ENCODE measurements at places on chromosomes 3 and 15.

- DNase-seq: no peak
Observed at GRCh38 chr15:55782901-55783300, 39.9 kb upstream of the PRTG start.

GRCh38 chr15:41564286-41564959 lies 5.4 kb downstream of the TYRO3 start:
- no peak for DNase-seq

- no peak for DNase-seq
Observed at GRCh38 chr3:96860882-96861281, 46.5 kb downstream of the EPHA6 start.

- no peak for DNase-seq
Observed at GRCh38 chr3:100641471-100642032, 32.2 kb downstream of the ADGRG7 start.

DNA sequence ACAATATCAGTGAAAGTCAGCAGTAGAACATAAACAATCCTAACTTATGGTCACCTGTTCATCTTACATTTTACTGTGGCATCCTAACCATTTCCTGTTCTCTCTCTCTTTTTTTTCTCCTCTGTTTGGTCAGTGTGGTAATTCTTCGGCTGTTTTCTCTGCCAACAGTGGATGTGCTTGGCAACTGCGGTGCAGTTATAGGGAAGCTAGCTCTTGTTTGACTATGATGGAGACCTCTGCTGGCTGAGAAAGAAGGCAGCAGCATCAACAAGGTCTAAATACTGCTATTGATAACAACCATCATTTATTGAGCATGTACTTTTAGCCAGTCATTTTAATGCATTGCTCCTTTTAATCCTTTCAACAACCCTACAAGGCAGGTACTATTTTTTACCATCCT lies 723 bp upstream of the DRD3 start:
- peak; percentile 47 for DNase-seq

GRCh38 chr15:56353740-56354139 lies 11.5 kb upstream of the TEX9 start:
- peak; percentile 24 for DNase-seq

DNA sequence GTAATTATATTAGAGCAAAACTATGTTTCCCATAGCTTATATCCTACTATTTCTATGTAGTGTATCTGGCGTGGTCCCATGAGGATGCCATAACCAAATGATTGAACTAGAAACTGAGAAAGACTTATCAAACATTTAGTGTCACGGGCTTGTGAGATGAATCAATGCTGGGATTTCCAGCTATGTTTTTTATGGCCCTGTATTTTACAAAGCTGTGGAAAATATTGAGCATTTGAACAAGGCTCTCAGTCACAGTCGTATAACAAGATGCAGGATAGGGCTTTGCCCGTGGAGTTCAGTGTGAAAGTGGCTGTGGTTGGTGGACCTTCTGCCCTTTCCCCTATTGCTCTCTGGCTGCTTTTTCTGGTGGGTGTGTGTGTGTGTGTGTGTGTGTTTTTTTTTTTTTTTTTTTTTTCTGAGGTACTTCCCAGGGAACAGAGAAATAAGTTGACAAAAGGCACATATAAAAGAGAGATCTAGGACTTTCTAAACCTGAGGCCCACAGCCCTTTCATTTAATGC lies 60.7 kb downstream of the CACNA1D start:
- no peak for DNase-seq

DNA sequence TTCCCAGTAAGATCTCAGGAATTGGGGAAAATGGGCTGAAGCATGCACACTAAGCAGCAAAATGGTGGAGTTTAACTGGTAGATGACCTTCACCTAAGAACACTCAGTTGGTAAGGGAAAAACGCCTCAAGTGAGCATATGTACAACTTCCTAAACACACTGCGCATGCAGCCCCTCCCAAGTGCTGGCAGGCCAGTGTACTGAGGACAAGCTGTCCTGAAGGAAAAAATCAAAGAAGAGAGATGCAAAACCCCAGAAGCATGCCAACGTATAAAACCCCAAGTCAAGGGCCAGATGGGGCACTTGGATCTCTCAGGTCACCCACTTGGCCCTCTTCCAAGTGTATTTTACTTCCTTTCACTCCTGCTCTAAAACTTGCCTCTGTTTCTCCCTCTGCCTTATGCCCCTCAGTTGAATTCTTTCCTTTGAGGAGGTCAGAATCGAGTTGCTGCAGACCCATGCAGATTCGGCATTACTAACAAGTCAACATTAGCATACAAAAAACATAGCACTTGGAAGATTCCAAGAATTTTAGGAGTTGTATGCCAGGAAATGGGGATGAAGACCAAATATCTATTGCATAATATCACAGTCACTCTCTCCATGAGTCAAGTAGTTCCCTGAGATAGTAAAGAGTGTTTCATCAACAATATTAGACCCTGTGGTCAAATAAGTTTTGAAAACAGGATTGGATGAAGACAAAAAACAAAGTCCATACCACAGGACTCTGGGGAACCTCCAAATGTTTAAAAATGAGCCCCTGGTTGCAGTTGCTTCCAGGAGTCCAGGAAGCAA lies 10.8 kb upstream of the FYCO1 start:
- peak; percentile 85 for DNase-seq

DNA sequence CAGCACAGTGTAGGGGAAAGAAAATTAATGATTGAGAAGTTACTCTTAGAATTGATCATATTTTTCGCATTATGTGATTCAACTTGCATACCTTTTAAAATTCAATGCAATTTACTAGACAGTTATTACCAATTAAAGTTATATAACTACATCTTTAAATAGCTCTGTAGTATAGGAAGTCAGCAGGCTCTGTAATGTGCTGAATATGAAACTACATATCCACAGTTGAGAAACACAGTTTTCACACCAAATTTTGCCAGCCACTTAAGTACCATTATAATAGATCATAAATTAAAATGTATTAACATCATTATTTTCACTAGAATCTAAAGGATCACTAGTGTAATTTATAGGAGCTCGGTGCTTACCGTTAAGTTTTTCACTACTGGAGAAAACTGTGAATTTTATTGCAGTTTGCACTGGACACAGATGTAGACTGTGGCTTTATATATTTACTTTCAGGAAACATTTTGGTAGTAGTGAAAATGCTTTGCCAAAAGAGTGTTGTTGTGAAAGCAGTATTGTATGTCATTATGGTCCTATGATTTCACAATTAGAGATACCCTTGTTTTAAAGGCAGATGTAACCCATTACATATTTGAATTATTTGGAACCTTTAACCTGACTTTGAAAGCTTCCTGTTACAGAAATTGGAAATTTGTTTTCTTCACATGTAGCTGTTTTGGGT lies 113.6 kb downstream of the PLCL2 start:
- no peak for DNase-seq

- no peak for DNase-seq
Observed at GRCh38 chr15:81351651-81352050, 22.4 kb downstream of the TMC3 start.

GRCh38 chr15:31745841-31746240 lies 284.5 kb upstream of the CHRNA7 start:
- no peak for DNase-seq

GRCh38 chr15:40428185-40428584 lies 12.6 kb upstream of the BAHD1 start:
- no peak for DNase-seq

DNA sequence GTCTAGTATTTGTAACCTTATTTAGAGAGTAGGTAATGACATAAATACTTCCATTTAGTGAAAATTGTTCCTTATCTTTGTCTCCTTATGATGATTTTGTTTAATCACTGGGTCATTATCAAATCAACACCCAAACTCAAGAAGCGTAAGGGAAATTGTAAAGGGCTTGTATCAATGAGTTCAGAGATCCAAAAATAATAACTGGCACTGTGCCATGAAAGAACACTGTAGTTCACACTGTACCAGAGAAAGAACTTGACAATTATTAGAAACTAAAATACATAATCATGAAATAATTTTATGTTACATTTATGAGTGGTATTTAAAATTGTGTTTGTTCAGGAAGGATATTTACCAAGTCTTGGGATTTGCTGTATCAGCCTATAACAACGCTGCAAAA lies 895.4 kb downstream of the FHIT start:
- no peak for DNase-seq

DNA sequence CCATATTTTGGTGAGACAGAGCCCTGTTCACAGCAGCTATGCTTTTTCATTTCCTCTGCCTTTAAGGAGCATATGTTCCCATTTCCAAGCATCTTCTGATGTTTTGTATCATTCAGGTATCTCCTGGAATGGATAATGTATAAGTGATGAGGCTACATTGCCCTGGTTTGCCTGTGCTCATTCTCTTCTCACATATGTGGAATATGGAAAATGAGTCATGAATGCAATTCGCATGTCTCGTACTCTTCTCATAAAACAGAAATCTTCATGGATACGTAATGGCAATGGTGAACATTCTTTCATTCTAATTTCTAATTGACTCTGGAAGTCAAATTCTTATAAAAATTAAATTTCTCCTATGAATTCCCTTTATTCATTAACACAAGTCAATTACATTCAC lies 143.1 kb downstream of the CDIN1 start:
- no peak for DNase-seq

DNA sequence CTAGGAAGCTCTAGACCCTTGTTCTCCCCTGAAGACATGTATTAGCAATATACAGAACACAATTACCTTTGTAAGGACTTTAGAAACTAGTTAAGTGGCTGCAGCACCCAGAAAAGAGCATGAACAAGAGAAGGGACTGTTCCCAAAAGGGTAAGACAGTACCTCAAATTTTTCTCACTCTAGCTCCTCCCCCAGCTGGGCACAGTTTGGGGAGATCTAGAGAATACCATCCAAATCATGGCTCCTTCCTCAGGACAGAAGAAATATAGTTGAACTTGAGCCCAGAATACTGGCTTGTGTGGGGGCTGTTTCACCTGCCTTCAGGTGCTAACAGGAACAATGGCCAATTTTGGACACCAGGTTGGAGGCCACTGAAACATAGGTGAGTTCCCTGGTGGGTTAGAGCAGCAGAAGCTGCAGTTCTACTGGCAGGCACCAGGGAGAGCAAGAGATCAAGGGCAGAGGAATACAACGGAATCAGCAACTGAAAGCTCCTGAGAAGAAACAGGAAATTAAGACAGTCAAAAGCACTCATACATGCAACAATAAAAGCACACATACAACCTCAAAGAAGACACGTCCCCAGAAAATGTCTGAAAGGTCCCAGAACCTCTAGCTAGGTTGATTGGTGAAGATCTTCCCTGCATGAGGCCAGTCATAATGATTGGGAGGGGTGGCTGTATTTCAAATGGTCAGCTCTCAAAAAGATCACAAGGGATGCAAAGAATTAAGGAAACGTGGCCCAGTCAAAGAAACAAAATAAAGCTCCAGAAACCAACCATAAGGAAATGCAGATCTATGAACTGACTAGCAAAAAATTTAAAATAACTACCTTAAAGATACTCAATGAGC lies 104.9 kb upstream of the ASB14 start:
- peak; percentile 63 for DNase-seq

DNA sequence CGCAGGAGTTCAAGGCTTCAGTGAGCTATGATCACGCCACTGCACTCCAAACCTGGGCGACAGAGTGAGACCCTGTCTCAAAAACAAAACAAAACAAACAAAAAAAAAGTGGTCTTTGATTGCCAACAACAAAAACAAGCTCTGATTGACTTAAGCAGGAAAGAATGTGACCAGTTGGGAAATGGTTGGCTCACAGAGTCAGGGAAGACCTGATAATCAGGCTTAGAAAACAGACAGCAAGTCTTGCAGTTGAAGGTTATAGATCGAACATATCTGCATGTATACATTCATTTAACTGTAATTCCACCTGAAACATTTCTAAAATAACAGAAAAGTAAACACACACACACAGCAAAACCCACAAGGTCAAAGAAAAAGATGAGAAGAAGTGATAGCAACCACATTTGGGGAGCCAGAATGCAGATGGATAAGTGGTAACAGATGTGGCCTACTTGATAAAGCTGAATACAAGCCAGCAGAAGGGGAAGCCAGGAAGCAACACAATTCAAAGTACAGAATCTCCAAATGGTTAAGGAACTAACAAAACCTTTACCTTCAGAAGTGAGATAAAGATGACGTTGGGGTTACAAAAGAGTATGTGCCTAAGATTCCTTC lies 699.9 kb upstream of the ZNF385D start:
- DNase-seq: peak; percentile 16

DNA sequence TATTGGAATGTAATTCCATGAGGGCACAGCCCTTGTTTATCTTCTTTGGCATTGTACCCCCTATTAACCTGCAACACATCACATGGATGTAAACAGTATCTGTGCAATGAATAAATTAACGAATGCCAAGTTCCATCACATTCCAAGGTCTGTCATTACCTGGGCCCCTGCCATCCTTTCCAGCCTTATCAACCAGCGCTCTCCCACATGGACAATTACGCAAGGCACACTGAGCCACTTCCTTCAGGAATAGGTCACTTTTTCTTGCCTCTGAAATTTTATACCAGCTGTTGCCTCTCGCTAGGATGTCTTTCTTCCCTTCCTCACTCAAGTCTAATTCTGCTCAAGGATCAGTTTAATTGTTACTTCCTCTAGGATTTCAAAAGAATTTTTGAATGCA lies 1051.8 kb upstream of the CFAP20DC start:
- no peak for DNase-seq

DNA sequence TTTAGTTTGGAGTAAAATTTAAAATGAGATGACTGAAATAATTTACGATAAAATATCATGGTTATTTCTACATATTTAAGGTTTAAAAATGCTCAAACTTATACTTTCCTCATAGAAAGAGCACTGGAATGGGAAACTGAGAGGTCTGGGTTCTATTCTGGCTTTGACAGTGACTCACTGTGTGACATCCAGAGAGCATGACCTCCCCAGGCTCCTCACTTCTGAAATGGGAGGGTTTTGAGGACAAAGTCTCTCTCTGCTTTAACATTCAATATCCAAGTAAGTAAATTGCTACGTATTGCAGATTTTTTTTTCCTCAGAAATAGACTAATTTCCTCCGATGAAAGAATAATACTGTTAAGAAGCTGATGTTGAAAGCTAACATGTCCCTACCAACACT lies 234.7 kb downstream of the TIGIT start:
- no peak for DNase-seq

GRCh38 chr3:194731506-194732073 lies 45.9 kb downstream of the FAM43A start:
- no peak for DNase-seq

DNA sequence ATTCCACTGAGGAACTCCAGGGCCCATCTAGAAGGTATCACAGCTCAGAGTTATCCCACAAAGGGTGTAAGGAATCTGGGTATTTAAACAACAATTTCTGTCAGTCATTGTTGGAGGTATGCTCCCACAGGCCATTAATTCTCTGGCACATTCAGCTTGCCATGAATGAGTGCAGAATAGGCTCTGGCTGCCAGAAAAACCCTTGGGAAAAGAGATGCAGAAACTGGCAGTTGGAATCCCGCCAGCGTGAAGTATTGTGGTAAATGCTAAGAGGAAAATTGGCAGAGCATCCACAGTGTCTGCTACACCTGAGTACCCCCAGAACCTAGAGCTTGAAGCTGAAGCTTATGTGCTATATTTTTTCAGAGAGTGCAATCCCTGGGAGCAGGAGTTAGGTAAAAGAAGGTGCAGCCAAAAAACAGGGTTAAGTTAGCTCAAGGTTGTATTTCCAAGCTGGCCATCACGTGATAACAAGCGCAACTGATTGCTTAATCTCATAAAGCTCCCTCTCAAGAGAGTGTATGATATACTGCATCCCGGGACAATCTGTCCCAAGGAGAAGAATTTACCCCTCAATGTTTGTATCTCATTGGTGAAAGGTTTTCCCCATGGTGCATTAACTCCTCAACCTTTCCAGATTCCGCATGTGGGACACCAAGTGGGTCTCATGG lies 94.2 kb upstream of the ACP3 start:
- no peak for DNase-seq

GRCh38 chr3:20245781-20246180 lies 59.8 kb upstream of the SGO1 start:
- no peak for DNase-seq

- peak; percentile 55 for DNase-seq
Observed at GRCh38 chr3:84108442-84108971, 850.3 kb upstream of the CADM2 start.

Data from GM23248 (cell line).